ENCODE measurements at places on chromosomes 4 and X.

- no peak for DNase-seq
Measured at GRCh38 chrX:146615628-146616348, 193.8 kb upstream of the CXorf51B start.

DNA sequence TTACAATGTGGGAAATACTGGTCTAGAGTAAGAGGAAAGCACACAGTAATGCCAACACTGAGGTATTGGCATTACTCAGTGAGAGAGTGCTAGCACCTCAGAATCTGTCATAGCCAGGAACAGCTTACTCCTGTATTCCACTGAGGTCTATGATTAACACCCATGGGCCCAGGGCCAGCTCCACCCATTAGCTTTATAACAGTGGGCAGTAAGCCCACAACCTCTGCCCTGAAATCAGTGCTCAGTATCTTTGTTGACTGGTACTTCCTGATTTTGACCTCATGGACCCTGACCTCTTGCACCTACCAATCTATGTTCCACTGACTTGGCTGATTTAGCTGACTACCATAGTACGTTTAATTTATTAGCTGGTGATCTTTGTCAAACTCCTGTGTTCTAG, 56.1 kb downstream of the LANCL3 start:
- DNase-seq = no peak

GRCh38 chrX:63513825-63514568, 162.9 kb upstream of the SPIN4 start:
- DNase-seq = no peak

DNA sequence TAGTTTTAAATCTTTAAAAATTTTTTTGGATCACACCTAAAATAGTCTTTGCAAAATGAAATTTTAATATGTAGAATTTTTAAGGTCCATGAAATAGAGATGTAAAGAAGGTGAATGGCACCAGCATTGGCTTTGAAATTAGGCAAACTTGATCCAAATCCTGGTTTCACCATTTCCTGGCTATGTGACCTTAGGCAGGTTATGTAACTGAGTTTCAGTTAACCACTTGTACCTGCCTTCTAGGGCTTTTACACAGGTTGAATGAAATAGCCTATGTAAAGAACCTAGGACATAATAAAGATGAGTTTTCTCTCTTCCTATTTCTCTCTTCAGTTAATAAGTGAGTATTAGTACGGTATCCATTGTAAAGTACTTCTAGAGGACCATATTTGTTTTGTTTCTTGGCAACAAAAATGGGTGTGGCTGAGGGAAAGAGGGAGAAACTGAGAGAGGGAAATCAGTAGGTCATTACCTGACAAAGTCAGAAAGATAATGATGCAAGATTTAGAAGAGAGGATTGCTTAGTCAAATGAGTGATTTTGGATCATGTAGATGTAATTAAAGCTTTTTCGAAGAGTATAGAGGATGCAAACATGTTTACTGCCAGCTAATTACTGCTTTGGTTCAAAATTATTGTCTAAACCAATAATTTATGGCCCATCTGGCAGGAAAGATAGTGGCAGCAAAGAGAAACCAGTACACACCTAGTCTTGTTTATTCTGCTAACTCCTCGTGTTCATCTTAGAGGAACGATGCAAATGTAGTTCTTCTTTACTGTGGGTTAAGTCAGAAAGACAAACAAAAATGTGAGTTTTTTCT, 81.9 kb downstream of the PDLIM5 start:
- no peak for DNase-seq

- DNase-seq = no peak
Measured at GRCh38 chrX:135432881-135433521, 11.3 kb downstream of the SMIM10L2A start.

DNA sequence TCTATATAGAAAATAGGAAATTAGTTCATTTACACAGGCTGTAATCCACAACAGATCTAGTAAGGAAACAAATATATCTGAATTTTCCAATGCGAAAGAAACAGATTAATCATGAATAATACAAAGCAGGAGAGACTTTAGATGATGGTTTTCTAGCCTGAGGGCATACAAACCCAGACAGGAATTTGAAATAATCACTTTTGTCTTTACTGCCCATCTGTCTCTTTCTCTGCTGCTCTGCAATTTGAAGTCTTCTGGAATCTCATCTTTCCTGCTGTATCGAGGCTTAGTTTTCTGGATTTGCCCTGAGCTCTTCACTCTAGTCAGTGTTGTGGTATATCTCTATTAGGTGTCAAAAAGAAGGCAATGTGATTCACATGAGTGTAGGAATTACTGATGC, 711.8 kb upstream of the FAM241A start:
- DNase-seq = no peak

Measured in activated T-cell treated with anti-CD3 and anti-CD28 coated beads for 4 hours (primary cell).